ENCODE measurements at places on chromosomes 11 and 22. TPM values are rescaled to one million over a fixed set of nuclear protein-coding genes. Genes with fewer than 3 reads are reported as not detected.
A peak's percentile ranks its signal among the peaks of the same experiment; 100 is the strongest.

The OR52E8 gene
- not detected for total RNA-seq

The RBM4B gene
- total RNA-seq: 5.7 TPM

The TEAD1 gene
- total RNA-seq: 125 TPM

The KDM4D gene
- total RNA-seq: 0.89 TPM

The AMPD3 gene
- total RNA-seq: 3.2 TPM

The FOXR1 gene
- not detected for total RNA-seq

The F2 gene
- not detected for total RNA-seq

The RAB39A gene
- total RNA-seq: 0.15 TPM

The NPAS4 gene
- total RNA-seq: not detected

The MRGPRE gene
- total RNA-seq: 0.40 TPM

The NAALADL1 gene
- total RNA-seq: 6.8 TPM

The FAM227A gene
- total RNA-seq: 0.85 TPM

GRCh38 chr11:111378861-111379601 lies at the start of gene POU2AF1:
Gene POU2AF1 (minus strand): TSS chr11:111379275. CDS start chr11:111379177, 98 bp downstream.
- DNase-seq: no peak

DNA sequence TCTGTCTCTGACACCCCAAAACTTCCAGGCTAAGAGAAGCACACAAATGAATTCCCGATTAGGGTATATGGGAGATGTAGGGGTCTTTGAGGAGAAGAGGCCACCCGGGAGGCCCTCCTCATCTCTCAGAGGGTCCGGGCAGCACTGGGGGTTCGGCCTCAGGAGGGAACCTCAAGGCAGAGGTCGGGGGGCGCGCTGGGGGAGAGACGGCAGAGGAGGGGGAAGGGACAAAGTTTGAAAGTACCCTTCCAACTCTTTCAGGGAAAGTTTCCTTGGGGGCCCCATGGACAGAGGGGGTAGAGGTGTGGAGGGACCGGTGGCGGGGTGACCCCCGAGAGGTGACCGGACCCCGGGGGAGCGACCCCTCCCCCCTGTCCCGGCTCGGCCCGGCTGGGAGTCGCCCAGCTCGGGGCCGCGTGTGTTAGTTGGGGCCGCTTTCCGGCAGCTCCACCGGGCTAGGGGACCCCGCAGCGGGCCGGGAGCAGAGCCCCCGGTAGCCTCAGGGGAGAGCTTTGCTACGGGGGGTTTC lies 3.3 kb upstream of the GCAT start:
- no peak for DNase-seq

GRCh38 chr22:31243339-31244045 lies 31.4 kb downstream of the LIMK2 start:
- DNase-seq: no peak

DNA sequence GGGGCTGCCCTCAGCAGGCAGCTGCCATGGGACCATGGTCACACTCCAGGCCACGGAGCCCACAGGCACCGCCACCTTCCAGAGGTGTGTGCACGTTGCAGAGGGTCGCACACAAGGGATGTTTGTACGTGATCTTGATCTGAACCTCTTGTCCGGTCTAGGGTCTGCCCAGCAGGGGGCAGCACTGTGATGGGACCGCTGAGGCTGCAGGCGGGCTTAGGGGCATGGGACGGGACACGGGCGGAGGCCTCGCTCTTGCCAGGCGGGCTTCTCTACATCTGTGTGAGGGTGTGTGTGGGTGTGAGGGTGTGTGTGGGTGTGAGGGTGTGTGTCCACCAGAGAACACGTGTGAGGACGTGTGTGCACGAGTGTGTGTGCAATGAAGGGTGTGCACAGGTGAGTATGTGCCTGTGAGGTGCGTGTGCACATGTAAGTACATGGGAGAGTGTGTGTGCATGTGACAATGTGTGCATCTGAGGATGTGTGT lies 52.4 kb downstream of the CACNA1I start:
- peak; percentile 26 for DNase-seq

- DNase-seq: no peak
These were observed 8.9 kb downstream of the DAGLA start for GRCh38 chr11:61689164-61689496.

- DNase-seq: no peak
These were observed 129.3 kb upstream of the TENM4 start for GRCh38 chr11:79570104-79570503.

DNA sequence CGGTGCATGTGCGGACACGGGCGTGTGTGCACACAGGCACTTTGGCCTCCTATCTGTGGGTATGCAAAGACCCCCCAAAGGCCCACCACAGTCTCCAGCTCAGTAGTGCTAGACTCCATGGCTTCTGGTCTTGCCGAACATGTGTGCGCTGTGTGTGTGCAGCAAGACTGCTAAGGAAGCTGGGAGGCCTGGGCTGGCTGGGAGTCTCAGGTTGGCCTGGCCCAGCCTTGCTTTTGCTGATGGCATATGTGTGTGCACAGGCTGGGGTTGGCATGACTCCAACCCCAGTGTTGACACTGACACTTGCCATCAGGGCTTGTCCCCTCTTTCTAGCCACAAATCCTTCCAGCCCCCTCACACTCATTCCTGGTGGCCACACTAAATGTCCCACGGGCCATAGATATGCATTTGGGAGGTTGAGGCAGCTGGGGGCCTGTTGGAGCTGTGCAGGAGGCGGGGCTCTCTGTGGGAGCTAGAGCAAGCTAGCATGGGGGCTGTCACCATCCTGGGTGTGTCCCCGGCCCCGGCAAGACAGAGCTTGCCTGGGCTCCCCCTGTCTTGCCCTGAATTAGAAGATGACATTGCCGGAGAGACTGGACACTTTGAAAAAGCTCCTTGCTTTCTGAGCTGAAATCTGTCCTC lies 60.9 kb upstream of the NECTIN1 start:
- no peak for DNase-seq

GRCh38 chr11:28759311-28759710 lies 651.1 kb downstream of the METTL15 start:
- no peak for DNase-seq

DNA sequence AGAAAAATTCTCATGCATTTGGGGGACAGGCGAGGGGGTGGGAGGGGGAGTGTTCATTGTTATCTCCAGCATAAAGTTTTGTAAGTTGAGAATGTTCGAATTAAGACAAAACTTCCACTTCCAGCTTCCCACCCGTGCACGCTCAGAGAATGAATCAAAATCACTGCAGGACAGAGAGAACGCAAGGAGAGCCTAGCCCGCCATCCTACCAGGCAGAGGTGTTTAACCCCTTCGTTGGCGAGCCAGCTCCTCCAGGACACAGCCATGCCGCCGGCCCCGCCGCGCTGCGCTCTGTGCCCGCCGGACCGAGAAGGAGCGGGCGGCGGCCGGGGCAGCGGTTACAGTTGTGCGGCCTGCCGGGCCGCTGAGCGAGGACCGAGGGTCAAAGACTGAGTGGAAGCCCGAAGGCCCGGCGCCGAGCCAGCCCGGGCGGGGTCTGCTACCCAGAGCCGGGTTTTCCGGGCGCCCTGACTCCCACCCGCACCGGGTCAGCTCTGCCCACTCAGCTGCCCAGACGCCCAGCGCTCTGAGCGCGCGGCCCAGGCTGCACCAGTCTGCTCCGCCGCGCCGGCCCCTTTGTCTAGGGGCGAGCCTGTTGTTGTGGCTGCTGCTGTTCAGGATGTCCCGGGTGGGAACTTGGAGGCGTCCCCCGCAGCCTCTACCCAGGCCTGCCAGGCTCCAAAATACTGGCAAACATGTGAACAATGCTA lies at the start of gene NOX4:
Gene NOX4, minus strand, starts transcription at position 395 of the 710 bp plus-strand sequence. Its CDS starts 129 bp downstream, at position 266.
- peak; percentile 21 for DNase-seq

- DNase-seq: no peak
These were observed 229.6 kb upstream of the BLID start for GRCh38 chr11:122345586-122345985.

GRCh38 chr11:112543390-112543789 lies 282.7 kb upstream of the PLET1 start:
- DNase-seq: no peak

GRCh38 chr11:82507288-82507687 lies 226.4 kb downstream of the FAM181B start:
- no peak for DNase-seq

DNA sequence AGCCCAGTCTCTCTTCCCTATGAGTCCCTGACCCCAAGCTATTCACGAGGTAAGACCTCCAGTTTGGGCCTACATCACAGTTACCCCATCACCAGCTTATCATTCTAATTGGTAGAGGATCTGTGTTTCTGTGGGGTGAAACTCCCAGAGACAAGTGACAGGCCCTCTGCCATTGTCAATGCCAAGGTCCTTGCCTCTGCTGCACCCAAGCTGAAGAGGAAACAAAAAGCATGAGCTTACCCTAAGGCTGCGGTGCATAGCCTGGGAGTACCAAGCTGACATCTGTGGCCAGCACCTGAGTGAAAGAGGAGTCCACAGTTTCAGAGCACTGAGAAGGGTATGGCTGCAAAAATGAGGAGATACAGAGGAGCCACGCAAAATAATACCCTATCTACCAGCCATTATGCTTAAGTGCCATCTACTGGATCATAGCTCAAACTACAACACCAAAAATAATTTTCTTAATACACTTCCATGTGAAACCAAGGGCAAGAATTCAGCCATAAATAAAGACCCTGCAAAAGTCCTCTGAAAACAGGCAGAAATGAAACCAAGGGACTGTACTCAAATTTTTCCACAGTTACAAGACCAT lies 62.3 kb upstream of the ANO5 start:
- DNase-seq: no peak

- DNase-seq: no peak
These were observed 53.3 kb downstream of the FAT3 start for GRCh38 chr11:92277871-92278270.

DNA sequence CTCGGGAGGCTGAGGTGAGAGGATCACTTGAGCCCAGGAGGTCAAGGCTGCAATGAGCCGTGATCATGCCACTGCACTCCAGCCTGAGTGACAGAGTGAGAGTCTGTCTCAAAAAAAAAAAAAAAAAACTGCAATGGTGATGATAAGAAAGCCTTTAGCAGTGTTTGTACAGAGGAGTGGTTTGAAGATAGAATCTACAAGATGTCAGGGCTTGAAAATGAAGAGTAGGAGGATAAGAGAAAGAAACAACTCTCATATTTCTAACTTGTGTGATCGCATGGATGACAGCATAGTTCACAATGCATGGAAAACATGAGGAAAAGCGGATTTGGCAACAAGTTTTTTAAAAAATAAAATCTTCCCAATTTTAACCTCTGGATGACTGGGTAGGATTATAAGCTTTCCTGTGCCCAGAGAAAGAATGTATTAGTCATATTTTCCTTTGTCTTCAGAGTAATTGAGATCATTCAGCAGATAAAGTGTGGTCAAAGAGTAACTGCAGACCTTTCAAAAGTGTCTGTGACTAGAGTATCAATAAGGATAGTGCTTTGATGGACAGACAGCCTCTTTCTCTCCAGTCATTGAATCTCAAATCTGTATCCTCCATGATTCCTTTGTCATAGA lies 328.1 kb downstream of the CASP12 start:
- DNase-seq: no peak

DNA sequence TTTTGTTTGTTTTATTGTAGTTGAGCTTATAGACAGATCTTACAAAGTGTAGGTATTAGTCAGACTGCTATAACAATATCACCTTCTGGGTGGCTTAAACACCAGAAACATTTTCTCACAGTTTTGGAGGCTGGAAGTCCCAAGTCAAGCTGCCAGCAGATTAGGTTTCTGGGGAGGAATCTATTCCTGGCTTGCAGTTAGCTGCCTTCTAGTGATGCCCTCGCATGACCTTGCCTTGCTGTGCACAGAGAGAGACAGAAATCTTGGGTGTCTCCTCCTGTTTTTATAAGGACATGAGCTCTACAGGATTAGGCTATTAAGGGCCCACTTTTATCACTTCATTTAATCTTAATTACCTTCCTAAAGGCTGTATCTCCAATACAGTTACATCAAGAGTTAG lies 1635.2 kb downstream of the FAM181B start:
- DNase-seq: no peak

DNA sequence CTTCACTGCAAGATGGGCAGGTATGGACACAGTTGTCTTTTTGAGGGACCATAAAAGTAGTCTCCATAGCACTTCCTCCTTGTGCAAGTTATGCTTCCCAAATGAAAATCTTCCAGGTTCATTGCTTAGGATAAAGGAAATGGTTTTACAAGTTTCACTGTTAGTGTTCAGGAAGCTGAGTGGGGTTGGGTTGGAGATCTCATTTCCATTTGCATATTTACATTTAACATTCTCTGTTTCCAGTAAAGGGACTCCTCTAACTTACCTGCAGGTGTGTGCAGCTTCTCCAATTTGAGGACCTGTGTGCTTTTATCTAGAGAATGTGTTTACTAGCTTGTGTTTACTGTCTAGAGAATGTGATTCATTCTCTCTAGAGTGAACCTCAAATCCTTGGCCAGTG lies 141.3 kb upstream of the POU2AF2 start:
- no peak for DNase-seq

DNA sequence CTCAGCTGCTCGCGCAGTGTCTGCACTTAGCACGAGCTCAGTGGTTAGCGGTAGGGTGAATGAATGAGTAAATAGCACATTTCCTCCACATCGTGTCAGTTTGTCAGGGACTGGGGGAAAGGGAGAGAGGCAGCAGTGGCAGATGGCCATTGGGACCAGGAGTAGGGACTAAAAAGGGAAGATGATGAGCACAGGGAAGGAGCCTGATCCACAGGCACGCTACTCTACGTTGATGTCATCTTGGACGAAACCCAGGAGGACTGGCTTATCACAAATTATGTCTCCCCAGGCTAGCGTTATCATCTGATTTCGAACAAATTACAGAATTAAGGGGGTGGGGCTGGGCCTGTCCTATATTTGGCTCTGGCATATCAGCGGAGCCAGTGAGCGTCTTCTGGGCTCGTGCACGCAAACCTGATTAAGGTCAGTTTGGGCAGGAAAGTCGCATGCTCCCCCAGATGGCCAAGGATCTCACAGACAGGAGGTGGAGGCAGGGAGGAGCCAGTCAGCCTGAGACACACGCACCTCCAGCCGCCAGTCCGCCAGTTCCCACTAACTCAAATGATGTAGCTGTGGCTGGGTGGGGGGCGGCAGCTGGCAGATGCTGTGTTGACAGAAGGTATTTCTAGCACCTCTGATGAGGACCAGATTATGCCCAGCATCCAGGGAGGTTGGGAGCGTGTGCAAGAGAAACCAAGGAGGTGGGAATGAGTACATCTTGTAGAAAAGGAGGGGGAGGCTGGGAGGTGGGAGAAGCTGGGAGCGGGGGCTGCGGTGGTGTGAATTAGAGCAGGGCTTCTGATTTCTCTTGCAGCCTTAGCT lies 97.4 kb upstream of the PRDM11 start:
- DNase-seq: peak; percentile 71

GRCh38 chr22:45946805-45947600 lies 30.0 kb downstream of the WNT7B start:
- no peak for DNase-seq

- DNase-seq: no peak
These were observed 112.3 kb downstream of the MAML2 start for GRCh38 chr11:96230686-96231085.

DNA sequence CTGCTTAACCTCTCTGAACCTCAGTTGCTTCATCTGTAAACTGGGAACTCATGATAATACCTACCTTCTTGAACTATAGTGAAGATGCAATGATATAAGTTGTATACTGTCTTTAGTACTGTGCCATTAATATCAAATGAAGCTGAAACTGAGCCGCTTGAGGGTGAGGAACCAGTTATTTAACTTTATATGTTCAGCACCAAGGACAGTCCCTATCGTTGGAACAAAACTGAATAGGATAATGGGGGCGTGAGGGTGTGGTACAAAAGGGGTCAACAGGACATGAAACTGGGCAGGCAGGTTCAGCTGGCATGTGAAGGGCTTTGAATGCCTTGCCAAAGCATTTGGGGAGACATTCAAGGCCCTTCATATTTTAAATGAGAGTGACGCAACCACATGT lies 112.6 kb downstream of the C11orf91 start:
- no peak for DNase-seq

Data from heart right ventricle (tissue), 16 donors.